CD4-positive, alpha-beta memory T cell (primary cell): ENCODE measurements at places on chromosomes 6 and 20. TPM values are rescaled to one million over a fixed set of nuclear protein-coding genes. Genes with fewer than 3 reads are reported as not detected.

- no peak for DNase-seq
These were observed 77.9 kb downstream of the PCSK2 start for GRCh38 chr20:17304774-17305173.

GRCh38 chr6:74199215-74199915 is 503.4 kb downstream of the CD109 start:
- no peak for DNase-seq

DNA sequence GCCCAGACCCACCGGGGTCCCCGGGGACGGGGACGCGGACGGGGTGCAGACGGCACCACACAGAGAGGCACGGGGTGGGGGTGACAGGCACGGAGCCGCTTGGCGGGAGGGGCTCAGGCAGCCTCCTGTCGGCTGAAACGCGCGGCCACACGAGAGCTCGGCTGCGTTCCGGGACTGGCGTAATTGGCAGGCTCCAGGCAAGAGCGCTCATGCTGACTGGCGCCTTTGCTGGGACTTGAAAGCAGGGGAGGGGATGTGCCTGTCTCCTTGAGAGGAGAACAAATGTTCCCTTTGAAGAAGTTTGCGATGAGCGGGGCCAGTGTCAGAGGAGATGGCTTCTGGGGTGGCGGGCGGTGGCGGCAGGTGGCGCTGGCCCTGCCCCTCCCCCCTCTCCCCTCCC is 25.8 kb downstream of the BHLHE23 start:
- DNase-seq = peak; percentile 36

The FAM209B gene
- total RNA-seq = 2.2 TPM

GRCh38 chr6:35400111-35400510 is 52.0 kb upstream of the FANCE start:
- no peak for DNase-seq

The MYLK2 gene
- not detected for total RNA-seq

GRCh38 chr6:7547315-7547714 is 5.8 kb downstream of the DSP start:
- DNase-seq = no peak
